NCI-H1105 treated with DMSO at 0.1 percent for 48 hours (cell line): ENCODE measurements at places on chromosomes 3 and 15.

DNA sequence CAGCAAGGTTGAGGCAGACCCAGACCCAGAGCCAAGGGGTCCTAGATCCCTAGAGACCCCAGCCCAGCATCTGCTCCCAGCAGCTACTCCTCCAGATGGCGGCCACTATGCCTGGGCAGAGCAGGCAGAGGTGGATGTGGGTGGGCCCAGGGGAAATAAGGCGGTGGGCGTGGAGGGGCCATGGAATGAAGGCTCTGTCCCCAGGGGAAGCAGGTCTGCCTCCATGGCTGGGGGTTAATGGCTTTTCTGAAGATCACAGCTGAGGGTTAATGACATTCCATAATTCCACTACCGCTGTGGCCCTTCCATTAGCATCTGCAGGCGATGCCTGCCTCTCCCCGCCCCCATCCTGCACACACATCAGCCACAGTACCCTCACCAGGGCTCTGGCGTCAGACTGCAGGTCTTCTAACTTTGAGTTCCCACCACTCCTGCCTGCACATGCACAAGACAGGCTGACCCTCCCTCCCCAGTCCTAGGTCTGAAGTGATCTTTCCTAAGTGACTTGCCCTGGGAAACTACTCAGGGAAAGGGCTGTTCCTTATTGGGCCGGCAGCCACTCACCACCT is 41.2 kb downstream of the CCDC33 start:
- no peak for DNase-seq

GRCh38 chr15:37014137-37014536 is 86.2 kb downstream of the MEIS2 start:
- no peak for DNase-seq

DNA sequence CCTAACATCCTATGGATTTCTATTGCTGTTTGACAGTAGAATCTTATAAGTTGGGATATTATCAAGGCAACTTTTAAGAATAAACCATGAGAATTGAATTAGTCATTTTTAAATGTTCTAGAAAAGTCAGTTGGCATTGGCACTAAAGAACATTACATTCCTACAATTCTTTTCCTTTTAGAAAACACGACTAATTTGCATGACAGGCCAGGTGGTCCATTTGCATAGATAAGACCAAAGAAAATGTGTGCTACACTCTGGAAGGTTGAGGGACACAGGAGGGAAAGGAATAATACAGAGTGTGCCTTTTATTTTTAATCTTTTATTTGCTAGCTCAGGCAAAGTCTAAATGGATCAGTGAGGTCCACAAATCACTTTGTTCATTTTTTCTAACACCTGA is 962.3 kb downstream of the EPHA3 start:
- DNase-seq, result no peak

DNA sequence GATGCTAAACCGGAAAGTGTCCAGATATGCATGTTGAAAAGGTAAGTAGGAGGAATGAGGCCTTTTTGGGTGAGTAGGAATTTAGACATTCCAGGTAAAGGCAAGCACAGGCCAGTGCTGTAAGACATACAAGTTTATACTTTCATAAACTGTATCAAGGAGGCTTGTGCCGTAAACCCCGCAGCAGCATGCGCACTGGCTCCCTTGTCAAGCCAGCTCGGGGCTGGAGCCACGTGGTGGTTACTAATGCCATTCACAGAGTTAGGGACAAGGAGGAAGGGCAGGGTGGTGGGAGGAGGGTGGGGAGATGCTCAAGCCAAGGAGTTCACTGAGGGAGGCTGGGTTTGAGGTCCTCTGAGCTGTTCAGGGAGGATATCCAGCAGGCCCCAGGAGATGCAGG is 35.8 kb downstream of the PLD1 start:
- DNase-seq, result no peak

GRCh38 chr3:171261487-171261886 is 198.7 kb downstream of the TNIK start:
- DNase-seq, result no peak

DNA sequence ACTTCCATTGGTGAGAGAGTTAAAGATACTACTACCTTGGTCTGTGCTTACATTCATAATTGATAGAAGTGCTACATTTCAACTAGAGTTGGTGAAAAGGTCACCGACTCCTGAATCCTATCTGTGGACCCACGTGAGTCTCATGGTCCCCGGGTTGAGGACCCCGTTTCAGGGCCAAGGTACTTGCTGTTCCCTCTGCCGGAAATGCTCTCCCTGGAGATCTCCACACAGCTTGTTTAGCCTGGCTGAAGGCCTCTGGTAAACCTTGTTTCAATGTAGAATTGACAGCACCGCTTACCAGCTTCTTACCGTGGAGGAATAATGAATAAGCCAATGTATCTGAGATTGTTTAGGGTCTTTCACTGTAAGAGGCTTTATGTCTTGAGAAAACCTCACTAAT is 226.0 kb upstream of the GOLGA6L4 start:
- DNase-seq, result no peak

DNA sequence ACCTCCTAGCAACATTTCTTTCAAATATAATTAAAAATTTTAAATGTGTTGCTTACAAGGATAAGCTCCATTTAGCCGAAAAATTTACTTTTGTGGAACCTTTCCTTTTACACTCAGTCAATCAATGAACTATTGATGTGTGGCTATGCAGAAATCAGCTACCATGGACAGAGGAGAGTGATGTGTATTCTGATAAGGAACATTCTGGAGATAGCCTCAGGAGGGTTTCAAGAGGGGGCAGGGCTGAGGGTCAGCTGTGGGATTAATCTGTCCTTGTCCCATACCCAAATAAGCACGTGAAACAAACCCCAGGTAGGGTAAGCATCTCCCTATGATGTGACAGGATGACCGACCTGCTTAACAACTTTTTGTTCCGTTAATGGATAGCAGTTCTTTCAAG is 192.6 kb upstream of the PROK2 start:
- DNase-seq, result no peak

GRCh38 chr3:14510838-14511622 is 29.1 kb downstream of the GRIP2 start:
- no peak for DNase-seq

- DNase-seq, result no peak
These were observed 564.1 kb downstream of the GBE1 start for GRCh38 chr3:81197386-81197785.

DNA sequence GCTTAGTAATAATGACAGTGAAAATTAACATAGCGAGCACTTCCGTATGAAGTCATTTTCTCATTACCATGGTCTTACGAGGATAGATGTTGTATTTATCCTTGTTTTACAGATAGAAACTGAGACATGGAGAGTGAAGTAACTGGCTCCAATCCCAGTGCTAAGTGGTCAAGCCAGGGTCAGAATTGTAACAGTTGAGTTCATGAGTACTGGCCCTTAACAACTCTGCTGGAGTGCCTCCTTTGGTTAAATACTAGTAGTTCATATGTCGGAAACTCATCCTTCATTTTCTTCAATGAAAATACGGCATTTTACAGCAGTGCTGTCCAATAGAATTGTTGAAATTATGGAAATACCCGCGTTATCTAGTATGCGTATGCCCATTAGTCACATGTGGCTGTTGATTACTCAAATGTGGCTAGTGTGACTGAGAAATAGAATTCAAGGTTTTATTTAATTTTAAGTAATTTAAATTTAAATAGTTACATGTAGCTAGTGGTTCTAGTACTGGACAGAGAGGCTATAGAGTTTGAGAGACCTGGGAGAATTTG is 32.5 kb downstream of the FNDC3B start:
- DNase-seq, result no peak

DNA sequence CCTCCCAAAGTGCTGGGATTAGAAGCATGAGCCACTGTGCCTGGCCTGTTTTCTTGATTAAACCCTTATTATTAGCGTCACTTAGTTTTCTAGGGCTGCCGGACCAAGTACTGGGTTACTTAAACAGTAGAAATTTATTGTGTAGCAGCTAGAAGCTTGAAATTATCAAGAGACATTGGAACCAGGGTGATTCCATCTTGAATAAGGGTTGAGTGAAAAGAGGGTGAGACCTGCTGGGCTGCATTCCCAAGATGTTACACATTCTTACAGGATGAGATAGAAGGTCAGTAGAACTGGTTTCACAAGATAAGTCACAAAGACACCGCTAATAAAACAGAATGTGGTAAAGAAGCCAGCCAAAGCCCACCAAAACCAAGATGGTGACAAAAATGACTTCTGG is 18.6 kb upstream of the FSTL1 start:
- no peak for DNase-seq

DNA sequence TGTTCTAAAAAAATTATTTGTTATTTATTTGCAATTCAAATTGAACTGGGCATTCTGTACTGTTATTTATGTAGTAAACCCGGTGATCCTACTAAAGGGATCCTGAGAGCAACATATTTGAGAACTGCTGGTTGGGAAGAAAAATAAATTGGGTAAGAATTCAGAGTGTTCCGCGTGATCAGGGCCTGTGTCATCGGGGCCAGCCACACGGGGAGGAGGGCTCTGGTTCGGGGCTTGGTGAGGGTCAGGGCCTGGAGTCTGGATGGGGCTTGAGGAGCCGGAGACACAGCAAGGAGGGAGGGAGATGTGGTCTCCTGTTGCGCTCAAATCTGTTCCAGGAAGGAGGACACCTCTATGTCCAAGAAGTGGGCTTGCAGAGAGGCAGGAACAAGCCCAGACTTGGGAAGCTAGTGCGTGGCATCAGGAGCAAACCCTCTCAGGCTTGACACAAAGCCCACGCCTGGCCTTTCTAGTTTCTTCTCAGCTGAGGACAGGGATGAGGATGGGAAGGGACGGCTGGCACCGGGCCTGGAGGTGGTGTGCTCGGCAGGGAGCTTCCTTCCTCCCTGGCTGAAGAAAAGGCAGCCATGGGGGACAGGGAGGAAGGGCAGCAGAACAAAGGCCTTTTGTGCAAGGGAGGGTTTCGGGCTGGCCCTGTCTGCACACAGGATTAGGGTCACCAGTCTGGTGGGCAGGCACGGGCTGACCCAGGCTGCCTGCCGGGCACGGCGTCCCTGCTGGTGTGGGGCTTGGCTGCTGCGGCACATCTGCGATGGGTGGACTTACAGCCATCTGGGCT is 22.9 kb upstream of the FBLN2 start:
- DNase-seq, result no peak

GRCh38 chr15:101698314-101698713 is 26.0 kb downstream of the TARS3 start:
- no peak for DNase-seq

DNA sequence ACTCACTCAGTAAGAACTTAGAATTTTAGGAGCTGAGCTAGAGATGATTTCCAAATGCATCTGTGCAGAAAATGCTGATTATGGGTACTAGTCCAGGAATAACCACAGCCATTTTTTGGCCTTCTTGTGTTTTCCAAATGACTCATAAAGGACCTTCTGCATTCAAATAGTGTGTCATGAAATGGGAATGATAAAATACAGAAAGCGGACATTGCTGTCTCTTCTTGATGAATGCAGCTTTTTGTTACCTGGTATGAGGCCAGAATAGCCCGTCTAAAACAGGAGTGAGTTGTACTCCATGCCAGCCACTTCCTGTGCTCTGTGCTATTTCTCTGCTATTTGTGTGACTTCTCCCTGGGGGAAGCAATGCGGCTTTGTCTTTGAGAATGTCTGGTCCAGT is 20.5 kb upstream of the FRMD5 start:
- no peak for DNase-seq

DNA sequence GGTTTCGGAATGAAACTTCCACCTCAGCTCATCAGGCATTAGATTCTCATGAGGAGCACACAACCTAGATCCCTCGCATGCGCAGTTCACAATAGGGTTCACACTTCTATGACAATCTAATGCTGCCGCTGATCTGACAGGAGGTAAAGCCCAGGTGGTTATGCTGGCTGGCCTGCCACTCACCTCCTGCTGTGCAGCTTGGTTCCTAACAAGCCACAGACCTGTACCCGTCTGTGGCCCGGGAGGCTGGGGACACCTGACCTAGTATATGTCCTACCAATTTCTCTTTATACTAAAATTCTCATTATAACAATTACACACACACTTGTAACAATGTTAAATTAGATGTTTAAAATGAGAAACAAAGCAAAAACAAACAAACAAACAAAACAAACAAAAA is 172.2 kb downstream of the SLC9A9 start:
- no peak for DNase-seq

GRCh38 chr15:41961595-41962202 is 10.7 kb downstream of the EHD4 start:
- DNase-seq, result no peak

GRCh38 chr3:45644791-45645201 is 44.4 kb upstream of the SACM1L start:
- no peak for DNase-seq

DNA sequence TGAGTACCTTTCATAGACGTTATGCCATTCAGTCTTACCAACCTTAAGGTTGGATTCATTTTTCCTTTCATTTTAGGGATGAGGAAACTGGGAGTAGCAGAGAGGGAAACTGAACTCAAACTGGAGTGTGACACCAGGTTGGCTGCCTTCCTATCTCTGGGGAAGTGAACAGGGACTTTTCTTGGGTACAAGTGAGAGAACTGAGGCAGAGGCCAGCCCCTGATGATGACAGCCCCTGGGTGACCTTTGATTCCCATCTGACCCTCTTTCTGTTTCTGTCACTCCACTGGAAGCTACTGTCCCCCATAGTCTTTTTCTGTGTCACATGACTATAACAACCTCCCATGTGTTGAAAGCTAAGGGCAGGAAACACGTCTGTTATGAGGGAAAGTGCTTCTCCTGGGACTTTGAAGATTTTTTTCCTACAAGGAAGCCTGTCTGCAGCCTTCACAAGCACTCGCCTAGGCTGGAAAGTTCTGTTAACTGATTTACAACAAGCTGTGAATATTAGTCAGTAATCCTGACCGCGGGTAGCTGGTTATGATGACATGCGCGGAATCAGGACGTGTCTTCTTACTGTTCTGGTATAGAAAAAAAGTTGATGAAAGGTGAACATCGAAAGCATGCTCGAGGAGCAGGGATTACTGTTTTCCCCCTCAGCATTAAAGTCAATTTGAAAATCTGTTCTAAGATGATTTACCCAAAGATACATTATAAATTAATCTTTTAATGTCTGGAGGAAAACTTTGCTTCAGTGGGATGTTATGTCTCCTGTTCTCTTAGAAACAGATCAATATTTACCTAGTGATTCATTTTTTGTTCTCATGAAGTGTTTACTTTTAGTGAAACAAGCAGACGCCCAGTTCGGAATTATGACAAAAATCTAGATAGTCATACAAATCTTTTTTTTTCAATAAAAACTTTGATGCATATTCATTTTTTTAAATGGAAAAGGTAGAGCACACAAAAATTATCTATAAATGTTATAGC is 31.5 kb downstream of the ABHD2 start:
- no peak for DNase-seq

- peak; percentile 38 for DNase-seq
These were observed 892.6 kb downstream of the TUSC7 start for GRCh38 chr3:117602058-117602644.

- DNase-seq, result no peak
These were observed 59.6 kb downstream of the BDH1 start for GRCh38 chr3:197495999-197496745.

DNA sequence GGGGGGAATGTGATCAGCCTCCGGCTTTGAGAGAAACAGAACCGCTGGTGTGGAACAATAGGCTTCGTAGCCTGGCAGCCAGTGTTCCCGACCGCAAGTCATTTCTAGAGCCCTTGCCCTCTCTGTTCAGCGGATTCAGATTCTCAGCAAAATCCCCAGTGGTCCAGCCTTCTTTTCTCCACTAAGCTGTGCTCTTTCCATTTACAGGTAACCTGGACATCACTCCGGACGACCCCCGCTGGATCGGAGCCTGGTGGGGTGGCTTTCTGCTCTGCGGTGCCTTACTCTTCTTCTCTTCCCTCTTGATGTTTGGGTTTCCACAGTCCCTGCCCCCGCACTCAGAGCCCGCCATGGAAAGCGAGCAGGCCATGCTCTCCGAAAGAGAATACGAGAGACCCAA is 250.6 kb downstream of the SLCO3A1 start:
- DNase-seq, result no peak

- DNase-seq, result peak; percentile 56
These were observed 65.5 kb downstream of the GALK2 start for GRCh38 chr15:49235446-49236124.

- DNase-seq, result no peak
These were observed 22.0 kb downstream of the GPR15 start for GRCh38 chr3:98553753-98554152.
